ENCODE measurements at places on chromosomes 6 and 20.

DNA sequence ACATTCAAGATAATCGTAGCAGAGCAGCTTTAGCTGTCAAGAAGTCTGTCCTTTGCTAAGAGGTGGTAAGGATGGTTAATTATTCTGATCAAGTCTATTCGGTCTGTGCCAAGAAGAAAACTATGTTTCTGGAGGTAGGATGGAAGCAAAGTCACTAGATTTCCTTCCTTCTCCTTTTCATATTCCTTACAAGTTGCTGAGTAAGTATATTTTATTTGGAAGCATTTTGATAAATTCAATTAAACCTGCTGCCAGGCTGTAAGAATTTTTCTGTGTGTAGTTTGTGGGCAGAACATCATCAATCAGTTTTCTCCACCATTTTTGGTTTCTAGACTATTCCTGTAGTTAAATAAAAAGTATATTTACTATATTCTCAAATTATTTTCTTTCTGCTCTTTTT, 311.3 kb downstream of the PRKN start:
- no peak for DNase-seq

DNA sequence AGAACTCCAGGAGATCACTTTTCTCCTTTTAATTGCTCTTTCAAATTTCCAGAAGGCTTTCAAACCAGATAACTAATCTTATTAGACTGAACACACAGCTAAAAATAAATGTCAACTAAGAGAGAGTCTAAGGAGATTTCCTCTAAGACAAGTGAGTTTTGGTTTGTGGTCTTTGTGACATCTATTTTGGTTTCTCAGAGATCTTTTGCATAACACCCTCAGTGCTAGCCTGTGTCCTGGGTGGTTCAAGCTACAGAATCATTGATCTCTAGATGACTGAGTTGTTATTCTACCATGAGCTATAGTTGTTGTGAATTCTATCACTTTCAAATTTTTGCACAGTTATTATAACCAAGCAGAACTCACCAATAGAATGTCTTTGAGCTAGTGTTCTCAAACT, 49.1 kb upstream of the PLCB4 start:
- DNase-seq, result no peak

DNA sequence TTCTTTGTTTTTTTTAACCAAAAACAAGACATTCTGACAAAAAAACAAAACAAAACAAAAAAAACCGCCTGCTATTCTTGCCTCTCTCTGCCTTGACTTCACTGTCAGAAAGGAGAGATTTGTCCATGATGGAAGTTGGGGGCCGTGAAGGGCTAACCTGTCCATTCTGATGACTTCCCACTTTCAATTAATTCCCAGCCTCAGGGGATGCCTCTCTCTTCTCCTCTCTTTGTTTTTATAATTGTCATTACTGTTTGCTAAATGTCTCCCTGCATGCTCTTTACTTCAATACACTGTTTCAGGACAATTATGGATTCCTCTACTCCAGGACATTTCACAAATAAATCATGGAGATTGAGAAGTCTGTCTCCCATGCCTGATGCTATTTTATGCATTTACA, 130.5 kb upstream of the CNR1 start:
- no peak for DNase-seq

DNA sequence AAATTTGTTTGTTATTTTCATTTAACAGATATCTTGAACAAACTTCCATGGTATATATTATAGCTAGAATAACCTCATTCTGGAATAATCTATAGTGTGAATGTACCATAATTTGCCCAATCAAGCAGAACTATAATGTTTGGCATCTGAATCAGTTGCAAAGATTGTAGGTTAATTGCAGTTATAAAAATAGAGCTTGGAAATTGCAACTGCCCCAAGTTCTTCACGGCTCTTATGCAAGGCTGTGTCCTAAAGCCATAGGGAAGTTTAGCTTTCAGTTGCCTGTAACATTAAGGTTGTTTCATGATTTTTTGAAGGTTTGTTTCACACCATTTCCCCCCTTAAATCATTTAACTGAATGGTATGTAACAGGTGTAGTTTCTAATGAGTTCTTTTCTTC, 19.4 kb downstream of the NQO2 start:
- DNase-seq, result no peak

DNA sequence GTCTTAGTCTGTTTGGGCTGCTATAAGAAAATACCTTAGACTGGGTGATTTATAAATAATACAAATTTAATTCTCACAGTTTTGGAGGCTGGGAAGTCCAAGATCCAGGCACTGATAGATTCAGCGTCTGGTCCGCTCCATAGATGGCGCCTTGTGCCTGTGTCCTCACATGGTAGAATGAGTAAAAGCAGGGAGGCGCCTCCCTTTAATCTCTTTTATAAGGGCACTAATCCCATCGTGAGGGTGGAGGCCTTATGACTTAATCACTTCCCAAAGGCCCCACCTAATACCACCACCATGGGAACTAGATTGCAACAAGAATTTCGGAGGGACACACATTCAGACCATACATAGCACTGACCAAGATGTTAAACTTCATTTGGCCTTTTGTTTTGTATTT, 91.2 kb upstream of the TMEM181 start:
- no peak for DNase-seq

GRCh38 chr6:33426590-33427511, 7.0 kb downstream of the SYNGAP1 start:
- DNase-seq, result no peak

DNA sequence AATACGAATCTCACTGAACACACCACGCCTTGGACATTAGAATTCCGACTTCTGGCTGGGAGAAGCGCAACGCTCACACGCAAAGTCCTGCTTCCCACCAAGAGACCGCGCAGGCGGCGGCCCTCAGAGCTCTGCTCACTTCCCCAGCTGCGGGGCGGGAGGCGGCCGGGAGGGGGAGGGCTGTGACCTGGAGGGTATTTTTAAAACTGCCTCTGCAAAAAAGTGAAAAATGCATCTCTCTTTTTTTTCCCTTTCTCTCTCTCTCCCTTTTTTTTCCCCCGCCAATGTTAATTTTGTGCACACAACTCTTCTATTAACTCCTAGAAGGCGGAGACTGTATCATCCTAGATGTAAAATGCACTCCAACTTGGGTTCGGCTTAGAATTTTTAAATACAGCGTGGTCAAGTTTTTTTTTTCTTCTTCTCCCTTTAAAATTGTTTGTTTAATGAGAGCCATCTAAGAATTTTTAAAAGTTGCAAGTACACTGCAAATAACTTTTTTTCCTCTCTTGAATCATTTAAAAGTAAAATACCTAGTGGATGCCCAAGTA, 66.4 kb downstream of the STX11 start:
- no peak for DNase-seq

- DNase-seq, result no peak
Observed at GRCh38 chr20:52652271-52652670, 319.9 kb upstream of the TSHZ2 start.

DNA sequence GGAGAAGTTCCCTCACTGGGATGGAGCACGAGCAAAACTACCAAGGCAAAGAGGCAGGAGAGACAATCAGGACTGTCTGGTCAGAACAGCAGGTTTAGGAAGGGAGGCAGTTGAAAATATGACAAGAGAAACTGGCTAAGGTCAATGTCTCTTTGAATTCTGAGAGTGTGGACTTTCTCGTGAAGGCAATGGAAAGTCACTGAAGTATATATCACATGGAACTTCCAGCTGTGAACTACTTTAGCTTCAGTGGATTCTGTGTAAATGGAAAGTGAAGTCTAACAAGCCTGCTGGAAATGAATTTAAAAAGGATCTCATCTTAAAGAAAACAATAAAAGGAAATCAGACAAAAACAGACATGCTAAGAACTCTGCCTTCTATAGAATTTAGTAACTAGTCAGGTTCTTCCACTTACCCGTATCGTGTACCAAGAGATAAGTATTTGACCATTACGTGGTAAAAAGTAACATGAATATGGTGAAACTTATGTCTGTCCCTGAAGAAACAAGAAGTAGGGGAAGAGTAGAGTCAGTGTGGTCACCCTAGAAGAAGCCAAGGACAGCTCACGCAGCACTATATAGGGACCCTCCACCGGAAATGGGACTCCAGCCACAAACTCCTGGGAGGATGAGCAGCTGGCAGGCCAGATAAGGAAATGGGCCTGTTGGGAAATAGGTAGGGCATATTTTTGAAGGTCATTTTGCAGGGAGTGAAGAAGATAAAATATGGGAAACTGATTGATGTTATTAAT, 123.4 kb downstream of the MAP7 start:
- no peak for DNase-seq

DNA sequence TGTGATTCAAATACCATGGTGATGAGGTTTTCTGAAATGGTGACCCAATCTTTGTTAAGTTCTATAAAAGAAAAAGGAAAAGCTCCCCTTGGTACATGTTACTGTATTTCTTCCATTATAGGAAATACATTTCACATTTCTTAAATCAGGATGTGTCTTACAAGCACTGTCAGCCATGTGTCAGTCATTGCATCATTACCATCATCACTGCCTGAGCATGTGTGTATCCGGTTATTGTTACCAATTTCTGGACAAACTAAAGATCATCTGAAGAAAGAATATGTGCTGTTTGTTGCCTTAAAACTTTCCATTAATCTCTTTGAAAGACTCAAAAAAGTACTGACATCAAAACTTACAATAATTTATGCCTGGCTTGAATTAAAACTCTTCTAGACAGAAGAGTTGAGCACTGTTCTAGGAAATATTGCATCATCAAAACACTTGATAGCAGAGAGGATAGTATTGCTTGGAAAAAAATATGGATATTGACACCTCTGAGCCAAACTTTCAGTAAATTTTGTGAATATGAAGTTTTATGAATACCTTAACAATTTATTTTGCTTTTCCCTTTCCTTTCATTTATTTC, 7.1 kb upstream of the TSPYL1 start:
- no peak for DNase-seq

DNA sequence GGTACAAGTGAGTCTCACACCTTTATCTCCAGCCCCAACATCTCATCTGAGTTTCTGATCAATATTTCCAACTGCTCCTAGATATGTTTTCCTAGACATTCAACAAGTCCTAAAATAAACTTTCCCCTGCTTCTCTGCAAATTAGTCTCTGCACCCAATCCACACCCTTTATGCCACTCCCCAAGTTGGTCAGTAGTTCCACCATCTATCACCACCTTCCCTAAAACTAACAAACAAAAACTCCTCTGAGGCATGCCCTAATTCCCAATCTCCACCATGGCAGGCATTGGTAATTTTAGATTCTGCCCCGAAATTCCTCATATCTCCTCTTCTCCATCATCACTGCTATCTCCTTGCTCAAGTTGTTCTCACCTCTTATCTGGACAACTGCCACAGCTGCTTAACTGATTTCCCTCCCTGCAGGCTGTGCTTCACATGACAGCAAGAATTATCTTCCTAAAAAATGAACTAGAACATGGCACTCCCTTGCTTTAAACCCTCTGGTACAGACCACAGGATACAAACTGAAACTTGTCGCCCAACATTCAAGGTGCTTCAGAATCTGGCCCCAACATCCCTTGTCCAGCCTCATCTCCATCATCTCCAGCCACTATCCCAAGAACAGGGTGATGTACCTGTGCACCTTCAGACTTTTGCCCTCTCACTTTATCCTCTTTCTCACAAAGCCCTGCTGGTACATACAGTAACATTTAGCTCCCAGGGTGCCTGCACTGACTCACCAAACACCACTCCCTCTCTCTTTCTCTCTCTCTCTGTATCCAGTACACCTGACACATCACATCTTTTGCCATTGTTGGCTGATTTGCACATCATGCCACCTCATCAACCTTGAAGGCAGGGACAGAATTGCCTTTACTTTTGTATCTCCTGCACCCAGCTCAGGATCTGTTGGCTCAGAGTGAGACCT, 55.5 kb downstream of the ZHX3 start:
- DNase-seq, result no peak

GRCh38 chr20:60630609-60631008, 621.5 kb upstream of the CDH4 start:
- no peak for DNase-seq

GRCh38 chr20:9166153-9166780, 97.4 kb downstream of the PLCB4 start:
- DNase-seq, result no peak

DNA sequence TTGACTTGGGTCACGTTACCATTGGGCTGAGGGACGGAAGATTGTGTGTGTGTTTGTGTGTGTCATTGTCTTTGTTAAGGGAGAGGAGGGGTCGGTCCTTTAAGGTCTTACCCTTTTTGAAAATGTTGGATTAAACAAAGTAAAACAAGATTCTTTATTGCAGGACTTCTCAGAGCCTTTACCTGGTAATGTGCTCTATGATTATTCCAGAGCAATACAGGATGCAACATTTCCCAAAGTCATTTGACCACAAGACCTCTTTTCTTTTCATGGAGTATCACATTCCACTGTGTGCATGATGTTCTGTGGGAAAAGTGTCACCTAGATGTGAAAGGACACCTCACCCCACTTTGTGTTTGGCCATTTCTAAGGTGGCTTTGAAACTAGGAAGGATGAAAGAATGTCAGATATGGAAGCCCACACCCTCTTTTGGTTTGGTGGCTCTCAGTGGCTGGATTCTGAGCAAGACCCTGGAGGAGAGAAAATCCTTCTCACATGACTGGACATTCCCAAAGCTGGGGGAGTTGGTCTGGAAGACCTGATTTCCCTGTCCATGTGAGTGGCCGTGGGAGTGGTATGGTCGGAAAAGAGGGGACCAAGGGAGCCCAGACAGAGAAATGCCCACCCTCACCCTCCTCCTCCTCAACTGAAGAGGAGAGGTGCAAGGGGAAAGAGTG, 18.2 kb upstream of the ZNF831 start:
- no peak for DNase-seq

GRCh38 chr20:49468412-49468811, 14.1 kb downstream of the KCNB1 start:
- no peak for DNase-seq

- no peak for DNase-seq
Observed at GRCh38 chr6:162829013-162829742, 101.4 kb downstream of the PACRG start.

GRCh38 chr20:48772183-48772976, 55.4 kb downstream of the PREX1 start:
- DNase-seq, result no peak

GRCh38 chr6:163679753-163680152, 265.2 kb downstream of the QKI start:
- no peak for DNase-seq

DNA sequence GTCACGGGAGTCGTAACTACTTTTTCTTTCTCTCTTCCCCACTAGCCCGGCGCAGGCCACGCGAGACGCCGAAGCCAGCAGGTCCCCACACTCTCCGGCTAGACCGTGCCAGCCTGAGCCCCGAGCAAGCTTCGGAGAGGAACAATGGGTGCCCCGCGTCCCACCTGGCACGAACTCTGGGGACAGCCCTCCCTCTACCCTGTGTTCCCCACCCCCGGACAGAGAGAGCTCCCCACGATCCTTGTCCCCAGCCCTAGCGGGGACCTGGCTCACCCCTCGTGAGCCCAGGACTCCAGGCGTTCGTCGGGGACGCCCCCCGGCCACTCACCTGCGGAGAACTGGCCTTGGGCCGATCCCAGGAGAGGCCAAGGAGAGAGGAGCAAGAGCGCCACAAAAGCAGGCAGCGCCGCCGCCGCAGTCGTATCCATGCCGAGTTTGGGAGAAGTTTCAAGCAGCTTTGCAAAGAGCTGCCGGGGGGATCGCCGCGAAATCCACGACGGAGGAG, 416 bp downstream of the PTPRK start:
- peak; percentile 14 for DNase-seq

DNA sequence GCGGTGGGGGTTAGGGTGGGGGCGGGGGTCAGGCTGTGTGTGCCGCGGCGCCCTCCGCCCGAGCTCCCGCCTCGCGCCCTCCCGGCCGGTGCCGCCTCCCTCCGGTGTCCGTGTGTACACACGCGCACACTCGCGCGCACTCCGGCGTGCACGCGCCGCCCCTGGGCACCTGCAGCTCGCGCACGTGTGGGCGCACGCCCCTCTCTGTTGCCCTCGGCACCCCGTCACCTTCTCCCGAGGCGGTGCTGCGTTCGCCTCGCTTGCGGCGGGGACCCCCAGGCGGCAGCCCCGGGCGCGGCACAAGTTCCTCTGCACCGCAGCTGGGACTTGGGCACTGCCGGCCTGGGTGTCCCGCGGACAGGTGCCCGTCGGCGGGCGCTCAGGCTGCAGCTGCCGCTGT, 525 bp downstream of the MACROD2 start:
- no peak for DNase-seq
